ENCODE measurements at places on chromosomes 2 and 18.

DNA sequence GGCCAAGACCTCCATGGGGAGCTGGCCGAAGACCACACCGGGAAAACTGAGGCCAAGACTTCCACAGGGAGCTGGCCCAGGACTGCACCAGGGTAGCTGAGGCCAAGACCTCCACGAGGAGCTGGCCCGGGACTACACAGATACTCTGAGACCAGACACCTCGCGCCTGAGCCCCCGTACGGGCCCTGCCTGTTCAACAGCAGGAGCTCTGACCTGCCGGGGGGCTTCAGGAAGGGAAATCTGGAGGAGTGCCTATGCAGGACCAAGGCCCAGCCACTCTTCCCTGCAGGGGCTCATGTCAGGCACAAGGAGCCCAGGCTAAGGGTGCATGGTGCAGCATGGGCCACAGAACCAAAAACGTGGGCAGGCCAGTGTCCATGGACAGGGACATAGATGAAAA lies 151.6 kb downstream of the TMEM18 start:
- DNase-seq = no peak

DNA sequence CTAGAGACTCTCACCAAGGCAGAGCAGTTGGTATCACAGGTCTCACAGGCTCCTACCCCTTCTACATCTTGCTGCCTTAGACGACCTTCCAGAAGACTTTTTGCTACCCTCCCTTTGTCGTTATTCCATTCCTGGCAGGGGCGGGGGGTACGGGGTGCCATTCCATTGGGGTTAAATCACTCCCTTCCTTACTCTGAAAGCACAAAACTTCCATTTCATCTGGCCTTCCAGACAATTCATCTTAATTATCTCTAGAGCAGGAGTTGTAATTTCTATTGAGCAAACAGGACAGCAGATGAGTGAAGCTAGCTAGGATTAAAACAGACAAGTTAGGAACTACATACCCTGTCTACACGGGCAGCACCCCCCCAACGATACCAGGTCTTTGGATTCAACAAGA lies 276.2 kb upstream of the TANK start:
- DNase-seq = no peak

GRCh38 chr18:55390898-55391297 lies 197.1 kb downstream of the TCF4 start:
- no peak for DNase-seq

DNA sequence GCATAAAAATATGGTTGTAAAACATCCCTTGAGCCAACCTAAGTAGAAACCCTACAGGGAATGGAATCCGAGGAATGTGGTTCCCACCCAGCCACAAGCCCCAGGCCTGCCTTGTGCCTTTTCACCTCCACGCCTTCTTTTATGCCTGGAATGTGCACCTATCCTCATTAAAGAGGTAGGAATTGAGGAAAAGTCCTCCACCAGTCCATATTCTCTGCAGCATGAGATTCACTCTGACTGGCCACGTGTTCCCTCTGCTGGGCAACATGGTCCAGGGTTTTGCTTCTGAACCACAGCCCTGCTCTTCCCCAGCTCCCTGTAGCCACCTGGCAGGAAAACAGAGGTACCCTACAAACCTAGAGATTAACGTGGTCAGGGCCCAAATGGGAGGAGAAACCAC lies 787.9 kb upstream of the RAB6C start:
- peak; percentile 74 for DNase-seq

DNA sequence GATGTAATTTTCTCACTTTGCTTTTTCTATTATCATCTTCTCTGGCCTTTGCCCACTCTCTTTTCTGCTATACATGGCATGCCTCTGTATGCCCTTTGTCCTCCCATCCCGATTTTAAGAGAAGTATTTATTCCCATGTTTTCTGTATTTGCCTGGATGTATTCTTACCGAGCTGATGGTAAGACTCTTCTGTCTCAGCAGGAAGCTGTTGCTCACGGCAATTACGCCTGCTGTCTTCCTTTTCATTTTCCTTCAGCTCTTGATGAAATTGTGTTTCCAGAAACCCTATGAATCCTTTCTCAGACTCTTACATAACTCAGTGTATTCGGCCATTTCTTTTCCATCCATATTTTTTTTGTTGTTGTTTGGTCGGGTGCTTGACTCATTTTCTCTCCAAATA lies 121.6 kb downstream of the SP3 start:
- no peak for DNase-seq

DNA sequence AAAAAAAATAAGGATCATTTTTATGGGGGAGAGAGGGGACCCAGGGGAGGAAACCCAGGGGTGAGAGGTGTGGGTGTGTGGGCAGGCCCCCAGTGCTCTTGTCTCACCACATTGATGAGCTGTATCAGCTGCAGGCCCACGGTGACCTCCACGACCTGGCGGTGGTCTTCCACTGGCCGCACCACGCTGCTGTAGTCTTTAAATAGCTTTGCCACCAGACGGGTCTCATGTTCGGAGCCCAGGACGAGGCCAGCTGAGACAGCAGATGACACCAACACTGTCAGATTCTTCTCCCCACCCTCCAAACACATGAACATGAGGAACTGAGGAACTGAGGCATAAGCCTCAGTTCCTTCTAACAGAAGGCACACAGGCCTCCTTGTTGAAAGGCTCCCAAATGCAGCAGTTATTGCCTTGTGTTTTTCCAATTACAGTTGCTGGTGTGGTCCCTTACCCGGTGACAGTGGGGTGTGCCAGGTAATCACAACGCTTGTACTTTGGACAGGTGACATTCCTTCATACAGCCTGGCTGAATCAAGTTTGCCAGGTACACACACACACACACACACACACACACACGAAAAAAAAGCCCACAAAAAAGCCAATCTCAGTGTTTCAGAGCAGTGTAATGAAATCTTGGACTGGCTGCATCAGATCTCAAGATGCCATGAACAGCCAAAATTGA lies 4.7 kb downstream of the CHRNA1 start:
- DNase-seq = no peak

DNA sequence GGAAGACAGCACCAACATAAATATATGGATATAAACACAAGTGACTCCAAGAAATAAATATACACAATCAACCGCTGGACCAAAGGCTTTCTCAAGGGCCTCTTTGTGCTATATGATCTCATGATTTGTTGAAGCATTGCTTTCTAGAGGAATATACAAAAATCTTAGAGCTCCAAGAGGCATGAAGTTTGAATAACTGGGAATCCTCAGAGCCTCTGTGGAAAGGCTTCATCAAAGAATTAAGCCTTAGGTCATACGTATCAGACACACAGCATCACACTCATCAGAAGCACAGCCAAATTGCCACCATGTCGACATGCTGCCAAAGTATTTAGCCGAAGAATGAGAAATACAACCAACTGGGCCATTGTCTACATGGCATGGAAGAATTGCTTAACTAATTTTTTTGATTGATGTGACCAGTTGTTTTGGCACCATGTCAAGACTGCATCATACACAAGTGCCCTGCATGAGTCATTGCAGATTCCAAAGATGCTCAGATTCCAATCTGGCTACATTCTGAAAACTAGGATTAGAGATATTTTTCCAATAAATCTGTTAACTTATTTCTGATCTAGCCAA lies 860.6 kb upstream of the ZEB2 start:
- no peak for DNase-seq

DNA sequence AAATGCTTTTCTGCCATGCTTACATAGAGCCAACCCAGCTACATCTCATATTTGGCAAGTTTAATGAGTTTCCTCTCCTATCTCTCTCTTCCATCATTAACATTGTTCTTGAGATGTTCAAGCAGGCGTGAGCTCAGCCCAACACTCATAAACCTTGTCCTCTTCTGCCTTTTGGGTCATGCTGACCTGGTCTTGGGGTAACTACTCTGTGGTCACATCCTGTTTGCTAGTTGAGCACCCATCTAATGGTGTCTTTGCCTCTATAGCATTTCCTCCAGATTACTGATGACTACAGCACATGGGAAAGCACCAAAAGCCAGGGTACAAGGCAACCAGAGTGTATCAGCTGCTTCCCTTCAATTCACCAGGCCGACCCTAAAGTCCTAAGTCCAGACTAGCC lies 366.9 kb upstream of the HNRNPA3 start:
- DNase-seq = no peak

DNA sequence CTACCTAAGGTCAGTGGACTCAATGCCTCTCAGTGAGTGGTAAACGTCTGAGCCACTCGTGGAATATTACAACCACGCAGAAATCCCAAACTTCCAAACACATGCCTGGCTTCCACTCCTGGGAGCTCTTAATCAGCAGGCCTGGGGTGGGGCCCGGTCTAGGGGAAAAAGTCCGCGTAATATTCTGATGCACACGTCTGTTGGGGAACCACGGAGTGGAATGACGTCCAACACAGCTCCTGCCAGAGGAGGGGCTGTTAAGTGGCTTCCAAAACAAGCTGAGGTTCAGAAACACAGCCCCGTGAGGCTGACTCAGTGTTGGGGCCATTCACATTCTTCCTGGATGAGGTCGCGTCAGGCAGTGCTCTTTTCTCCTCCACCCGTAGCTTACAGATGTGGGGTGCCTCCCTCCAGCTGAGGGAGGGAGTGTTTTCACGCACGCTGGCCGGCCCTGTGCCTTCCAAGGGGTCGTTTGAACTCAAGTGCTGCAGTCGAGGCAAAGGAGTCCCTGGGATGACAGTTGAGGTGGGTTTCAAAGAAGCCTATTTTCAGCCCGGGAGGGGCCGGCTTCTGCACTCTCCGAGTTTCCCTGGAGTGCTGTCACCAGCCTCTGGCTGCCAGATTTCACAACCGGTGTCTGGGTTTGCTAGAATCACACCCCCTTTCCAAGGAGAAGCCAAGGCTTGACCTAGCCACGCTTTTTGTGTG lies 73.1 kb downstream of the ACKR3 start:
- DNase-seq = peak; percentile 52

DNA sequence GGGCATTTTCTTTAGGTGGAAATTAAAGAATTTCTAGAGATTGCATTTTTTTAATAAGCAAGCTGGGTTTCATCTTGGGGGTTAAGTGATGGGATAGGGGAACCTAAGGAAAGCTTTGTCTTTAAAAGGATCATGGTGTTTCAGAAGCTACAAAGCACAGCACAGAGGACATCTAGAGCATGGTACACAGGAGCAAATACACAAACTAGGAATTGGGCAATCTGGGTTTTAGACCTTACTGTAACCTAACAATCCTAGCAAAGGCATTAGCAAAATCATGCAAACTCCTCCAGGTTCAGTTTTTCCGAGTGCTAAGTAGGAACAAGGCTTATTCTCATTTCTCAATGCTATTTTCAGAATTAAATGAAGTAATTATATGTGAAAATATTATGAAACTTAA lies 134.1 kb downstream of the CD226 start:
- no peak for DNase-seq

DNA sequence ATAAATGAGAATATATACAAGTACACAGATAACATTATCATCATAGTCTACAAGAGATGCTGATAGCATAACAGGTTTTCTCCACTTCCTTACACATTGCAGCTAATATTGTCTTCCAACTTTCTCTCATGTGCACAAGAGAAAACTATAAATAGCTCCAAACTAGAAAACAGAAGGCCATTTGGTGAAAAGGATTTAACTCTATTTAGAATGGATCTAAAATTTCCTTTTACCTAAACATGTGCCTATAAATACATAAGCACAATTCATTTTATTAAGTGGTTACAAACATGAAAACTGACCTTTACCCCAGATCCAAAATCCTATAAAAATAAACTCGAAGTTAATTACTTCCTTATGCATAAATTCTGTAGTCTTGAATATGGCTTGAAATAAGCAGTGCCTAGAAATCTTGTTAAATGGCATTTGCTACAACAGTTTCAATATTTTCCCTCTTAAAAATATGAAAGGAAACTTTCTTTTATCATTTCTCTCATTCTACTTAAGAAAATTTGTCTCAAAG lies 41.6 kb downstream of the SLC25A12 start:
- no peak for DNase-seq

DNA sequence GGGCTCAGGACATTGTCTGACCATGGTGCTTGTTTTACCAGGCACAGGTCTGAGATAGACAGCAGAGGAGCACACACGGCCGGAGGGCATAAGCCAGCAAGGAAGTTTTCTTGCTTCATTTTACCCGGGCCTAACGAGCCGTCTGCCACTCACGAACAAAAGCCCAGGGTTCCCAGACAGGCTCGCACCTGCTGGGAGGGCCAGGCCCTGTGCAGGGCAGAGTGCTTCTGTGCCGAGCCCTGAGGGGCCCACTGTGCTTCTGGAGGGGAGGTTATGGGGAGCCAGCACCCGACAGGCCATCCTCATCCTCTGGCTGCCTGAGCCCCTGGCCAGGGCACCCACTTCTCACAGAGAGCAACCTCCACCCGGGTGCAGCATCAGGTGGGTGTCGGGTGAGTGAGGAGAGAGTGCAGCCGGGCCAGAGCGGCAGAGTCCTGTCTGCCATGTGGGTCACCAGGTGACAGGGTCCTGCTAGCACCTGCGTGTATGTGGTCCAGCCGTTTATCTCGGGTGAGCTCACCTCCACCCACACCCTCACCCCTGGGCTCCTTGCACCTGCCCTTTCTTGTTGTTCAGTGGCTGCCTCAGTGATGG lies 297.9 kb downstream of the NDUFA10 start:
- DNase-seq = no peak

DNA sequence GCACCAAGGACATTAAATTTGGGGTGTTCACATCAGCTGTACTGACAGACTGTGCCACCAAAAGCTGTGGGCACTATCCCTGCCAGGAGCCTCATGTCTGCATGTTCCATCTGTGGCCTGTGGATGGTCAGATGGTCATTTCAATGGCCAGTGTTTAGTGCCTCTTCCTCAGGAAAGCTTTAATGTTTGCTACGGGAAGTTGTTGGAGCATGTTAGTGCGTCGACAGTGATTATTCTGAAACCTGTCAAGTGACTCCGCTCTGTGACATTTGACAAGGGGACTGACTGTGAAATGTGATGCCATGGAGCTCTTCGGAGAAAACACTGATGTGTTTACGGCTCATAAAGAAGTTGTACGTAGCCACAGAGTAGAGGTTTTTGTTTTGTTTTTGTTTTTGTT lies 18.7 kb upstream of the RGPD4 start:
- no peak for DNase-seq

DNA sequence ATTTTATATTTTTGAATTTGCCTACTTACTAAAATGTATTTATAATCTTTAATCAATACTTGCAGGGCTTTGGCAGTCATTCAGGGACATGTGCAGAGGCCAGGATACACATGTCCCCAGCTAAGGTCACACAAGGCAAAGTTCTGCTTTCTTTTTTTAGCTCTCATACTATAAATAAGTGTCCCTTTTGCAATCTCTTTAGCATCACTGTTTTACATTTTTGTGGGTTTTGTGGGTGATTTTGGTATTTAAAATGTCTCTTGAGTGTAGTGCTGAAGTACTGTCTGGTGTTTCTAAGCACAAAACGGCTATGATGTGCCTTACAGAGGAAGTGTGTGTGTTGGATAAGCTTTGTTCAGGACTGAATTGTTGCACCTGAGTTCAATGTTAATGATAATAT lies 309.0 kb upstream of the GULP1 start:
- no peak for DNase-seq

DNA sequence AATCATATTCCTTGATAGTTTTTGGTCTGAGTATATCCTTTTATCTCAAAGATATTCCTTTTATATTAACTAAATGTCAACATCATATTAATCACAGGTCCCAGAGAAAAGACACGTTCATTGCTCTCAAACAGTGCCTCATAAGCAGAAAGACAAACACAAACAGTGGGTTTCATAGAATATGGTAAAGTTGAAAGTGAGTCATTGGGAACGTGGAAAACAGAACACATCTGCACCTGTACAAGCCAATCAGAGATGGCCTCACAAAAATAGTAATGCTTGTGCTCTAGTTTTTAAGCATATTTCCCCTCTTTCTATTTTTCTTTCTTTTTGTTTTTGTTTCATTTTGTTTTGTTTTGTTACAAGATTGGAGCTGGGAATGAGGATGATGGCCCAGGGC lies 328.4 kb upstream of the MAP2 start:
- DNase-seq = no peak
